ENCODE measurements at places on chromosomes 1 and 21. TPM values are rescaled to one million over a fixed set of nuclear protein-coding genes. Genes with fewer than 3 reads are reported as not detected.
A peak's percentile ranks its signal among the peaks of the same experiment; 100 is the strongest.

- DNase-seq: peak; percentile 84
These were observed 30.5 kb downstream of the IFI16 start for GRCh38 chr1:159040206-159040605.

DNA sequence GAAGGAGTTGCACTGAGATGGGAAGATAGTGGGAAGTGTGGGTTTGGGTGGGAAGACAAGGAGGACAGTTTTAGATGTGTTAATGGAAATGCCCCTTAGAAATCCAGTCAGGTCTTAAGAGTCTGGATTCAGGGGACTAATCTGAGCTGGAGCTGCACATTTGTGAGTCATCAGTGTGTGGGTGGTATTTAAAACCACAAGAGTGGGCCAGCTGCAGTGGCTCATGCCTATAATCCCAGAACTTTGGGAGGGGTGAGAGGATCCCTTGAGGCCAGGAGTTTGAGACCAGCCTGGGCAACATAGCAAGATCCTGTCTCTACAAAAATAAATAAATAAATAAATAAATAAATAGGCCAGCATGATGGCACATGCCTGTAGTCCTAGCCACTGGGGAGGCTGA, 40.9 kb upstream of the SLC6A9 start:
- DNase-seq: peak; percentile 98

GRCh38 chr1:40038697-40039096, 1.8 kb upstream of the CAP1 start:
- no peak for DNase-seq

DNA sequence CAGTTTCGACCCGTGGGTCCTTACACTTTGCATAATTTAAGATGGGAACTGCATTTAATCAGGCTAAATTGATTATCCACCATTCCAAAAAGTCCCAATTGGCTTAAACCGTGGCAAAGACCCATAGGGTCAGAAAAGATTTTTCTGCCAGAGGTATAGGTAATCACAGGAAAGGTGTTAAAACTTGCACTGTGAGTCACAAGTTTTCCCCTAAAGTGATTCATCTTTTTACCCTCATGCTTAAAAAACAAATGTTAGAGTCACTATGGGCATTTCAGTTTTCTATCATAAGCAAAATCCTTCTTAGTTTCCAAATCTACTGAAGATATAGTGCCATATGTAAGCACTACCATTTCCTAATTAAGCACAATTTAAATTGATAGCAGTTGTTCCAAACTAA, 1079.8 kb downstream of the ADGRL2 start:
- no peak for DNase-seq

The IFNLR1 gene
- not detected for total RNA-seq

GRCh38 chr1:2804628-2805351, 3.3 kb upstream of the TTC34 start:
- no peak for DNase-seq

The S100A7 gene
- not detected for total RNA-seq

The MATN1 gene
- total RNA-seq: 0.56 TPM

- no peak for DNase-seq
These were observed 9.0 kb downstream of the NPR1 start for GRCh38 chr1:153687346-153688125.

- no peak for DNase-seq
These were observed 305.9 kb upstream of the PROX1 start for GRCh38 chr1:213681788-213682340.

GRCh38 chr1:159981351-159982055, 27.5 kb upstream of the SLAMF9 start:
- DNase-seq: no peak

GRCh38 chr1:180249725-180250498, 19.8 kb downstream of the LHX4 start:
- peak; percentile 43 for DNase-seq

- DNase-seq: no peak
These were observed 75.7 kb upstream of the SYT6 start for GRCh38 chr1:114229368-114229767.

DNA sequence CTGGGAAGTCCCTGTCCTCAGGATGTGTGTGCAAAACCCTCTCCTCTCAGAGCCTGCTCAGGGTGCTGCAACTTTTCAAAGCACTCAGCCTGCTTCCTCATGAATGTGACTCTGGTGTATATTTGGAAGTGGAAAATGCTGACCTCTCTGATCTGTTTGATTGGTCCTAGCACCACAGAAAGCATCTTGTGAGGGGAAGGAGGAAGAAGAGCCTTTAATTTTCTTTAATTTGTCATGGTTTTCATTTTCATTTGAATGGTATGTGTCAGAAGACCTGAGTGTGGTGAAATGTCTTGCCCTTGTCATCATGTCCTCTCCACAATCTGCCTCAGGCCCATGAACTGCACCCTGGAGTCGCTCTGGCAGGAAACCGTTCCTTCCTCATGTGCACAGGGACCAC, 383.5 kb downstream of the NTNG1 start:
- DNase-seq: no peak

GRCh38 chr1:228917342-228917741, 182.1 kb downstream of the RHOU start:
- DNase-seq: no peak

- DNase-seq: peak; percentile 45
These were observed 375.7 kb upstream of the CAMK1G start for GRCh38 chr1:209207701-209208286.

The BARHL2 gene
- total RNA-seq: not detected

The AMY1C gene
- total RNA-seq: not detected

DNA sequence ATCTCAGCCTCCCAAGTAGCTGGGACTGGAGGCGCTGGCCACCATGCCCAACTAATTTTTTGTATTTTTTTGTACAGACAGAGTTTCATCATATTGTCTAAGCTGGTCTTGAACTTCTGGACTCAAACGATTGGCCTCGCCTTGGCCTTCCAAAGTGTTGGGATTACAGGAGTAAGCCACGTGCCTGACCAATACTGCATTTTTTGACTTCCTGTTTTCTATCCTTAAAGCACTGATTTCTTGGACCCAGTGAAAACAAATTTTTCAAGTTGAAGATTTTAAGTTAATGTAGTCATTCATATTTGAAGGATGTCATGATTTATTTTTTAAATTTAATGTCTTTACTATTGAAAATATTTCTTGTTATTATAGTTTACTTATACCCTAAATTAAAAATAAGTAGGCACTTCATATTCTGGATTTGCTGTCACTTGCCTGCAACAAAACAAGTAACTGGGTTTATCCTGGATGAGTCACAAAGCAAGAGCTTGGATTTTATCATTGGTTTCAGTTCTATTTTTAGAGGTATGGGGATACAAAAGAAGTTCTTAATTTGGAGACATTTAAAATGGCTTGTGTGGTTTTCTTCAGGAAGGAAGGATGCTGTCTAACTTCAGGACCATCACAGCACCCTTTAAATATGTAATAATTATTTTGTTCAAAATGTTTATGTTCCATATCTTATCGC, 2.2 kb upstream of the VPS45 start:
- peak; percentile 70 for DNase-seq

The RASAL2 gene
- total RNA-seq: 19.2 TPM

GRCh38 chr1:78676347-78676982, 26.8 kb downstream of the IFI44 start:
- DNase-seq: peak; percentile 78

DNA sequence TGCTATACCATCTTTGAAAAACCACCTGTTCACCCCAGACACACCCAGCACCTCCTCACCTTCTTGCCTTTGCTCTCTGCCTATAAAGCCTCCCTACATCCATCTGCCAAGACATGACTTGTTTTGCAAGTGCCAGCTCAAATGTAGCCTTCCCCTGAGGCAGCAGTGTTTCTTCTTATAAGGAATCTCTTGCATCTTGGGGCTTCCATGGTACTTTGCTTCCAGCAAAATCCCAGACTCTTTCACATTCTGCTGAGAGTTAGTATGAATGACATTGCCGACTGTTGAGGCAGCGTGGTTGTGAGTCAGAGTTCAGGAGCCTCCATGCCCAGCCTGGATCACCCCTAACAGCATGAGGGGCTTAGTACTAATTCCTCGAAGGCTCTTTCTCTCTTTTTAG, 217.4 kb upstream of the RUNX1 start:
- DNase-seq: no peak

- peak; percentile 91 for DNase-seq
These were observed 14.1 kb upstream of the DEGS1 start for GRCh38 chr1:224168859-224169380.

The TOR1AIP2 gene
- total RNA-seq: 109 TPM

GRCh38 chr1:114092186-114093062, 61.2 kb downstream of the SYT6 start:
- no peak for DNase-seq

The DISP3 gene
- not detected for total RNA-seq

The IFNAR2 gene
- total RNA-seq: 7.2 TPM

The CELA3A gene
- not detected for total RNA-seq

- DNase-seq: no peak
These were observed 94.7 kb downstream of the DMRTA2 start for GRCh38 chr1:50328552-50328951.

The EPS15 gene
- 47.5 TPM for total RNA-seq

DNA sequence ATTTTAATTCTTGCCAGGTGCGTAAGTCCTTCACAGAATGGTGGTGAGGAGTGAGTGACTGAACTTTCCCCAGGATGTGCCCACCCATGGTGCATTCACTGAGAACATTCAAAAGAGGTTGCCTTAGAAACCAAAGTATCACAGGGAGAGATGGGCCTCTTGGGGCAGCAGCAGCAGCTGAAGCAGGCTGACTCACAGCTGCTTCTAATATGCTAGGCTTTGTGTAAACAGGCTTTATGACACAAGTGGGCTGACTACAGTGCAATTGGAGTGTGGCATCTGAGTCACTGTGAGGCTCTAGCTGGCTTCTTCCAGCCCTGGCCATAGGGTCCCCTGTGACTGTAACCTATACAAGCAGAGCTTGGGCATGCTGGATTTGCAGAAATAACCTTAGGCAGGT, 12.6 kb downstream of the PIGP start:
- peak; percentile 98 for DNase-seq

The OR2C3 gene
- total RNA-seq: not detected

DNA sequence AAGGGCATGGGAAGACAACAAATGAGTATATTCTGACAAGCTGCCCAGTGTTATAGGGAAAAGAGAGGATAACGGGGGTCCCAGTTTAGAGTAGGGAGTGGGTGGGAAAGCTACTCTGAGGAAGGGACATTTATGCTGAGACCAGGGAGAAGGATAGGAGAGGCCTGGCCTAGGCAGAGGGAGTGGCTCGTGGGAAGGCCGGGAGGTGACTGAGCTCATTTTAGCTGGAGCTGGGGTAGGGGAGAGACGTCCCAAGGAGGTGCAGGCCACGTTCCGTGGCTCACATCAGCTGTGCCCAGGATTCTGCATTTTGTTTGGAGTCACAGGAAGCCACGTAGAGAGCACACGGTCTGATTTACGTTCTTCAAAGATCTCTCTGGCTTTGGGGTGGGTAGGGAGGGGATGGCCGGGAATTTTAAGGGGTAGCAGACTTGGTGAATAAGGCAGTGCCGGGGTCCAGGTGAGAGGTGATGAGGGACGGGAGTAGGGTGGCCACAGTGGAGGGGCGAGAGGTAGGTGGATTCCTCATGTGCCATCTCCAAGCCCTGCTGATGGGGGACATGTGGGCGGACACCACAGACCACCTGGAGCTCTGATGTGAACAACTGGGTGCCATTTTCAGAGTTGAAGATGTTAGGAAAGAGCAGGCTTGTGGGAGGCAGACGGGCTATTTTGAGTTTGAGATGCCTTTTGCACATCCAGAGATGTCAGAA, 4.7 kb downstream of the TINAGL1 start:
- DNase-seq: no peak

DNA sequence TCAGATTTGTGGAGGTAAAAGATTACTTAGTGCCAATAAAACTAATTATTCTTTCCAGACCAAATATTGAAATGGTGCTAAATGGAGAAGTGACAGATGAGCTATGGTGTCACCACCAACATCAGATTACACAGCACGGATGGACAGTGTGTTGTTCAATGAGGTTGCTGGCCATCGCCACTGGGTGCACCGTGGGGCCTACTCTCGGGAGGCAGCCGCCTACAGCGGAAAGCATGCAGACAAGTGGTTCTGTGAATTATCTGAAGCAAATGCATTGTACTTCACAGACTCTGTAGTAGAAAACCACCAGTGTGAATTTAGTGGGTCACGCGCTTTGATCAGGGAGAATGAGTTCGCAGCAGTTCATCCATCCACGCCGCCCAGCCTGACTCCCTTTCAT, 42.3 kb downstream of the GNG4 start:
- no peak for DNase-seq

- no peak for DNase-seq
These were observed 12.0 kb downstream of the TMEM9 start for GRCh38 chr1:201142011-201142848.

DNA sequence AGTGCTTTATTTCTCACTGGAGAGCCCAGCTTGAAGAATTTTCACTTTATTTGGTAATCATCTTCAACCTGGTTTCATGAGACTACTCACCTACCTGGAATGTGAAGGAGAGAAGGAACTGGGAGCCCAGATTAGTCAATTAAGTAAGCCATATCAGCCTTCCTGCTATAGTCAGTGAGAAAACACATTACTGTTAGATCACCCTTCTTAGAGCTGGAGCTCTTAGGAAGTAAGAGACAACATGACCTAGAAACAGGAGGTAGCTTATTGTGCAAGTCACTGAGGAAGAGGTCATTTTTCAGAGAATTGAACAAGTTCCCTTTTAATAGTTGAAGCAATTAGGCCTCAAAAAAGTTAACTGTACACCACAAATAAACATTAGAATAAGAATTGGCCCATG, 49.2 kb upstream of the TEKT2 start:
- peak; percentile 75 for DNase-seq

- no peak for DNase-seq
These were observed 223.4 kb downstream of the DSCAM start for GRCh38 chr21:40623528-40623927.

- no peak for DNase-seq
These were observed 10.0 kb upstream of the MACF1 start for GRCh38 chr1:39194398-39195051.

DNA sequence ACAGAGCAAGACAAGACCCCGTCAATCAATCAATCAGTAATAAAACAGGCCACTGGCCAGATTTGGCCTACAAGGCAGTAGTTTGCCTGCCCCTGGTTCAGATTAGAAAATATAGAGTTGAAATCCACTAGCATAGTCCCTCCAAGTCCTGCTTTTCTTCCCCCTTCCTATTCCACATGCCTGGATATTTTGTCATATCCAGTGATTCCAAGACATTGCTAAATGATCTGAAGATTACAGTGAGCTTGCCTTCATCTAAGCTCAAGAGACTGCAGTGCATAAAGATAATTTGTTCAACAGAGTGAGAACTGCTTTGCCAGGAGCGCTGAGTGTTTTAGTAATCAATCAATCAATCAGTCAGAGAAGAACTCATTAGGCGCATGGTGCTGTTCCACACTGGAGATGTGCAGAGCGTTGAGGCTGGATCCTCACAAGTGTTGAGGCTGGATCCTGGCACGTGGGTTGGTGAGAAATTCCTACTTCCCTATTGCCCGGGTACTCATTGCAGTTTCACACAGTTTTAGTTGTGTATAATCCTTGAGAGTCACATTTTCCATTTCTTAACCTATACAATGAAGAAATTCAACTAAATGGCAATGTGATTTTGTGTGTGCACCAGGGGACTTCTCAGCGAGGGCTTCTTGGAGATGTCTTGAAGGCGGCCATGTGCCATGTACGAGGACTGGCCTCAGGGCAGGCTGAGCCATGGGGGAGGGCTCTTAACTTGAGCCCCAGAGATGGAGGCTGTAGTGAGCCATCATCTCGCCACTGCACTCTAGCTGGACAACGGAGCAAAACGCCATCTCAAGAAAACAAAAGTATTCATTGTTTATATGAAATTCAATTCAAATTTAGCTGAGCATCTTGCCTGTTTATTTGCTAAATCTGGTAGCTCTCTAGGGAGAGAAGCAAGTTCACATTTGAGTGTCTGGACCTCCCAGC, 76.3 kb downstream of the TOMM20 start:
- DNase-seq: no peak

The ALPL gene
- total RNA-seq: 0.56 TPM

Measured in IMR-90 (cell line).